ENCODE measurements at places on chromosomes 16 and 17. TPM values are rescaled to one million over a fixed set of nuclear protein-coding genes. Genes with fewer than 3 reads are reported as not detected.

DPEP2 gene
- total RNA-seq = 1.9 TPM

DNA sequence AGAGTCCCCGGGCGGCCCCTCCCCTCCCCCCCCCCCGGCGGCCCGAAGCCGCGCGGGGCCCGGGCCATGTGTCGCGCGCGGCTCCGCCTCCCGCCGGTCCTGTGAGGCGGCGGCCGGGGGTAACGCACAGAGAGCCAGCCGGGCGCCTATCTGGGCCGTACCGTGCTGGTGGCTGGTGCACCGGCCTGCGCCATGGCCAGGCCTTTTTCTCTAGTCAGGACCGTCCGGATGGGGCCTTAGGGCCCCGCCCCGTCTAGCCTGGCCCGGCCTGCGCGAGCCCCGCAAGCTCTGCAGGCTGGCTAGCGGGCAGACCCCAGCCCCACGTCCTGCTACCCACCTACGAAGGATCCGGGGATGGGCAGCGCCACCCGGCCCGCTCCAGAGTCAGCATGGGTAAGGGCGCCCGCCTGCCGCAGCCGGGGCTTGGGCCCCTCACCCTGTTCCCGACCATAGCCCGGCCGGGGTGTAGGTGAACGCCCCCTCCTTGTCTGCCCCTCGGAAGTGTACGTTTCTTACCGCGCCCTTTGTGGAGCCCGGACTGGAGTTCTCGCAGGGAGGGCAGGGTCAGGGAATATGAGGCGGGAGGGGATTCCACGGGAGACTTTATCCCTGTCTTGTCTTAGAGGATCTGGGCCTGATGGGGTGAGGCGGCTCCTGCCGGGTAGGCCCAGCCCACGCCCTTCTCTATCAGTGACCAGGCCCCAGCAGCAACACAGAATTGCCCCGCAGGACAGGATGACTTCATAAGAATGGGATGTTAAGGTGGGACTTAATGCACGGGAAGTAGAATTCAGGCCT is at the start of gene CENPT:
TSS of gene CENPT (minus strand) at position 630 of the 798 bp plus-strand sequence. CDS start 13,834 bp downstream, outside the sequence.
- H3K4me1 ChIP-seq = peaks cover 16% of the 10 kb centered on the region
- H3K27me3 ChIP-seq = no peaks in the 10 kb centered on the region
- no peaks in the 10 kb centered on the region for H3K36me3 ChIP-seq
- H3K27ac ChIP-seq = peak within 1 kb of the TSS; percentile 96
- peak within 1 kb of the TSS; percentile 93 for H3K4me3 ChIP-seq

PRR11 gene
- total RNA-seq = 1.7 TPM

BRIP1 gene
- total RNA-seq = 1.3 TPM

VEZF1 gene
- 59.5 TPM for total RNA-seq

DNA sequence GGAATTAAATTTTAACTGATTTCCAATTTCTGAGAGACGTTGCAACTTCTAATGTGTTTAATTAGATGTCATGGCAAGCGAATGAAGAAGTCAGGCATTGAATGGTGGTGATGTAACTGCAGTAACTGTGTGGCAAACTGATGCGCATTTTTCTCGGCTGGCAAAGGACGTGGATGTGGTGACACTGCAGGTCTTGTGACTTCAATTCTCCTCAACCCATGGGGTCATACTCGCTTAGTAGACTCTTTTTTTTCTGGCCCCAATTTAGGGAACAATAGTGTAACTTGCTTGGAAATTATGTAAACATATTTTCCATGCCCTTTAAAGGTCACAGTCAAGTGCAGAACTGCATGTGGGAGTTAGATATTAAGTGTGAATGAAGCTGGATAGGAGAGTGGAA is 1.9 kb upstream of the FAM20A start:
- no peak overlapping the region for H3K27ac ChIP-seq
- no peaks in the 10 kb centered on the region for H3K36me3 ChIP-seq
- DNase-seq = no peak
- no peak overlapping the region for H3K4me3 ChIP-seq
